ENCODE measurements at places on chromosomes 13 and 19.

DNA sequence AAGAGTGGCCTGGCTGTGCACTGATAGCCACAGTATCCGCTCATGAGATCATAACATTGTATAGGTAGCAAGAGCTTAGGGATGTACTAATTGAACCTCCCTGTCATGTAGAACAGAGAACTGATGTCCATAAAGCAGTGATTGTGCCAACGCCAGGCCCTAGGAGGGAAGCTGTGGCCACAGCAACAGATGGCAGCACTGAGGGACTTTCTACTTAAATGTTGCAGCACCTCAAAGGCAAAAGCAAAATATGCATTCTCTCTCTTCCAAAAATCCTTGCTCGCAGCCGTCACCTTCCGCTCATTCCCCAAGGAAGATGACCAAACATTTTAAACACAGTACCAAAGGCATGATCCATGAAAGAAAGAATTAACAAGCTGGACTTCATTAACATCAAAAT lies 32.3 kb downstream of the COL4A1 start:
- no peak for DNase-seq

- DNase-seq, result no peak
Observed at GRCh38 chr13:50729177-50729576, 114.3 kb downstream of the DLEU7 start.

DNA sequence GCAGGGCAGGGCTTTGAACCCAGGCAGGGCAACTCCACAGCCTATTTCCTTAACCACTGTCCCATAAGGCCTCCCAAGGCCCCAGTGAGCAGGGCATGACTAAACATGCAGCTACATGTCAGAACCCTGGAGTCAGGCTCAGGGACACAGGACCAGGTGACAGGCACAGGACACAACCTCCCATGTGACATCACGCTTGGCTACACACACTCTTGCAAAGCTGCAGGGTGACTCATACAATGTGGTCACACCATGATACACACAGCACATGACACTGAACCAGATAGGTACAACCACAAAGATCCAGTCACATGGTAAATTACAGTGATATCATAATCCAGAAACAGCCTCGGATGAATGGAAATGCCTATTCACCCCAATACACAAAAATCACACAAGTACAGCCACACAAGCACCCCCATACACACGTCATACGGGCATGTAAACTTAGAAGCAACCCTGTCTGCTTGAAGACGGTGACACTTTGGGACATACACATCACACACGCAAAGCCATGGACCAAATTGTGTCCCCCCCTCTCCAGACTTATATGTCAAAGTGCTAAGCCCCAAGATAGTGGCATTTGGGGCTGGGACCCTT lies 14.5 kb downstream of the KLK4 start:
- DNase-seq, result peak; percentile 81

DNA sequence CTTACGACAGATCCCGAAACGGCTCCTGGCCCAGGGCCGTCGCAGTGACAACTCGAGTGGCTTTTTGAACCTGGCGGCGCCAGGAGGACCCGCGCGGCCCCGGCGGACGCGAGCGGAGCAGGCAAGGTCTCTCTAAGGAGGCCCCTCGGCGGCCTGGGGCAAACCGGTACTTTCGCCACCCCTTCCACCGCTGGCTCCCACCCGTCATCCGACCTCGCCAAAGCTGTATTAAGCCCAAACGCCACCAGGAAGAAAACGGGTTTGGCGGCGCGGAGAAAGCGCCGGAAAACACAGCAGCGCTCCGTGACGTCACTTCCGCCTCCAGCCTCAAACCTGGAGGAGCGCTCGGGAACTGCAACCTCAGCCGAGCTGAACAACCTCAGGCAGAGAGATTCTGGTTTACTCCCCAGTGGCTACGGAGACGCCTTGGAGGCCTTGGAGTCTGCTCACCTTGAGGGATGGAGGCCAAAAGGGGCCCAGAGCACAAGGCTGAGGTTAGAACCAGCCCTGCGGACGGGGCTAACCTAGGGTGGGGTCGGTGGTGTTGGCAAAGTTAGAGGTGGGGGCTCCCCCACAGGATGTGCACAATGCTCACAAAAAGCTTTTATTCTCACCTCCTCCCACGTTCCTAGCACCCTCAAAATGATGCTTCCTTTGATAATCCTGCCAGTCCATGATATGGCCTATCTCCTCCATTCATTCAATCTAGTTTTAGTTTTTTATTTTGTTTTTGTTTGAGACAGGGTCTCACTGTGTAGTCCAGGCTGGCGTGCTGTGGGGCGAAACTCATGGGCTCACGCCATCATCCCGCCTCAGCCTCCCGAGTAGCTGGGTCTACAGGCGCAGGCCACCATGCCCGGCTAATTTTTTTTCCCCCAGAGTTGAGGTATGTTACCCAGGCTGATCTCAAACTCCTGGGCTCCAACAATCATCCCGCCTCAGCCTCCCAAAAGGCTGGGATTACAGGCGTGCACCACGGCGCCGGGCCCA lies at the start of gene ZNF266:
Gene ZNF266, minus strand, starts transcription at position 295 of the 990 bp plus-strand sequence. CDS start 15,484 bp downstream, outside the sequence.
- DNase-seq, result peak; percentile 85

DNA sequence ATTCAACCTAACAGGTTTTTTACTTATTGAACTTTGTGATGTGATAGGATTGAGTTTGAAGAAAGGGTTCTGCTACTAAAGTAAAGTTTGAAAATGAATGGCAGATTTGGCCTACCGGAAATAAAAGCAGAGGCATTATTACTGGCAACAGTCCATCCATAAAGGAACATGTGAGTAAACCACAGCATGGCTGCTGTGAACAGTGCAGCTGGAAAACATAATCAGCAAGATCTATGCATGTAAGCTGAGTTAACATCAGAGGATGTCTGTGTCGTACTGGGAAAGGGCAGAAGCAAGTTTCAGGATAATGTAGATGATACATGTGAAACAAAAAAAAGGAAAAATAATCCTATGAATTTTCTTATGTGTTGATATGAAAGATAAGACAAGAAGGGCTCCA lies 87.6 kb downstream of the CYSLTR2 start:
- no peak for DNase-seq

- DNase-seq, result no peak
Observed at GRCh38 chr19:2774953-2775555, 8.0 kb downstream of the SGTA start.

DNA sequence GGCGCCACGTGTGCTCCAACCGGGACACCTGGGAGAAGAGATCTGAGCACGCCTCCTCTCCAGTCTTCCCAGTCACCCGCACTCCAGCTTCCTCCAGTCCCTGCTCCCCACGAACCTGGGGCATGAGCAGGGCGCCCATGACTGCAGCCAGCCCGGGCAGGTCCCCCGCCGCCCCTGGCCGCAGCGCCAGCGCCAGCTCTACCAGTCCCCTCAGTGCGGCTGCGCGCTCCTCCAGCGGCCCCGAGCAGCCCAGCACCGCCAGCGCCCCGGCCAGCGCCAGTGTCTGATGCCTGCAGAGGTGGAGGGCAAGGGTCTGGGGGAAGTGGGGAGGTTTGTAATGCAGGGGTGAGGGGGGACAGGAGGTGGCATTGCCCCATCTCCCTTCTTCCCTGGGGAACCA lies 13.1 kb downstream of the SH2D3A start:
- DNase-seq, result no peak

- DNase-seq, result peak; percentile 37
Observed at GRCh38 chr19:35596366-35596999, 10.5 kb downstream of the PMIS2 start.

DNA sequence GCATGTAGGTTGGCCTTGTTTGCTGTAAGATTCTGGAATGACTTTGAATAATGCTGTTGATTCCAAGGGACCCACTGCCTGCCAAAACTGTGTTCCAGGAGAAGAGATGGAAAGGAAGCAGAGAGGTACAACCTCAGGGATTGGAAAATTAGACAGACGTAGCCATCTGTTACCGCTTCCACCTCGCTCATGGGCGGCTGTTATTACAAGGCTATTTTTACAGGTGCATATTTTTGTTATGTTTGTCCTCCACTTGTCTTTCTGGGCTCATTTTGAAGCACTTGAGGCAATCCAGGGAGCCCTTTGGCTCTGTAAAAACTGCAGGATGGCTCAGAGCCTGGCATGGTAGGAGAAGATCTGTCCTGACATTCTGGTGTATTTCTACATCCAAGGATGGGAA lies 276.4 kb upstream of the TMTC4 start:
- DNase-seq, result no peak

DNA sequence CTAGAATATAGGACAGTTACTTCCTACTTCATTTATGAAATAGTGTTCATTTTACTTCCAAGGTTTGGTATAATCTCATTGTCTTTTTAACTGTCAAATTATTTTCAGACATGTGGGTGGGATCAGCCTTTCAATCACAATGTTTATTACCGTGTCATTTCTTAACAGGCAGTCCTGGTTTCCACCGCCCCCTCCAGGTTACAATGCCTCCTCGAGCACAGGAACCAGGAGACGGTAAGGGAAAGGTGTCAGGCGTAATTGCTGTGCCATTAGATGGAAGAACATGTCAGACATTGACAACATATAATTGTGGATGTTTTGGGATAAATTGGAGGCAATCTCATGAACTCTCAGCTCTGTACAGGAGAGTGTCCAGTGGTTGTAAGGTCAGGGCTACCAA lies 36.5 kb downstream of the SCEL start:
- DNase-seq, result no peak

- DNase-seq, result no peak
Observed at GRCh38 chr19:10521461-10522171, 4.4 kb upstream of the S1PR5 start.

DNA sequence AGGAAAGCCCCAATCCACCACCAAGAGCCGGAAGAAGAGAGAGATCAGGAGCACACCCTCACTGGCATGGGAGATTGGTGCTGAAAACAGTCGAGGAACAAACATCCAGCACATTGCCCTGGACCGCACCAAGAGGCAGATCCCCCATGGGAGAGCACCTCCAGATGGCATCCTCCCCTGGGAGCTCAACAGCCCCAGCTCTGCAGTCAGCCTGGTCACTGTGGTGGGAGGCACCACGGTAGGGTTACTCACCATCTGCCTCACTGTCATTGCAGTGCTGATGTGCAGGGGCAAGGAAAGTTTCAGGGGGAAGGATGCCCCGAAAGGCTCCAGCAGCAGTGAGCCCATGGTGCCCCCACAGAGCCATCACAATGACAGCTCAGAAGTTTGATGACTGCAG lies 110.2 kb downstream of the STOML3 start:
- no peak for DNase-seq

GRCh38 chr13:100235311-100235901 lies 146.5 kb downstream of the PCCA start:
- peak; percentile 39 for DNase-seq

- no peak for DNase-seq
Observed at GRCh38 chr13:32663660-32664059, 77.4 kb downstream of the PDS5B start.

DNA sequence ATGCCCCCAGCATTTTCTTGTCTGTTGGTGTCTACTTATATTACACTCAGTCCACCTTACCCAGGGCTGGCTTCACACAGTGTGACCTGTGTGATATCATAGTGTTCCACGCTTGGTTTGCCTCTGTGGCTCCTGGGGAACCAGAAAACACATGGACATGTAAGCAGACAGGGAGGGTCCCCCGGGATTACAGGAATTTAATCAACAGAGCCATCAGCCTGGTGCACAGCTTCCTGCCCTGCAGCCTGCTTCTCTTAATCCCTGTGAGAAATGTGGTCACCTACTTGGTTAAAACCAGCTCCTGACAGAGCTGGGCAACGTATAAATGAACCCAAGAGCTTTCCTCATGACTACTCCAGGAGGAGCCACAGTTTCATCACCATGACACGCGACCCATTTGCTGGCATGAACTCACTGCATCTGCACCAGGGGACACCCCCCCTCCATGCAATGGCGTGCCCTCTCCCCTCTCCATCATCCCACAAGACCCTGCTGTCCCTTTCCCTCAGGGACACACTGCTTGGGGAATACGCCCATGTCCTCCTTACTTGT lies 152.1 kb downstream of the UQCRFS1 start:
- DNase-seq, result no peak

DNA sequence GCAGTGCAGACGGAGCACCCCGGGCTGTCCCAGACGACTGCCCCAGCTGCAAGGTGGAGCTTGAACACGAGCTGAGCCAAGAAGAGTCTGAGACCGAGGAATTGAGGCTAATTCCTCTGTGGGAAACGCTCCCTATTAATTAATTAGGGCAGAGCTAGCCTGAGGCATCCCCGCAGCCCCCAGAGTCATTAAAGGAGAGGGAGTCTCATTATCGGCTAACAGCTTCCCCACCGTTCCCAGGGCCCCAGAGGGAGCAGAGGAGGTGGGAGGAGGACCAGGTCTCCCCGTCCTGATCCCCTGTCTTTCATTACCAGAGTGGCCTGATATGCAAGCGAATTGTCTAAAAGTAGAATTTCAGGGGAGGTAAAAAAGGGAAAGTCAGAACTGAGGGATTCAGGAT lies 13.1 kb upstream of the SLC1A6 start:
- no peak for DNase-seq

- no peak for DNase-seq
Observed at GRCh38 chr13:97100821-97101220, 106.5 kb upstream of the OXGR1 start.

DNA sequence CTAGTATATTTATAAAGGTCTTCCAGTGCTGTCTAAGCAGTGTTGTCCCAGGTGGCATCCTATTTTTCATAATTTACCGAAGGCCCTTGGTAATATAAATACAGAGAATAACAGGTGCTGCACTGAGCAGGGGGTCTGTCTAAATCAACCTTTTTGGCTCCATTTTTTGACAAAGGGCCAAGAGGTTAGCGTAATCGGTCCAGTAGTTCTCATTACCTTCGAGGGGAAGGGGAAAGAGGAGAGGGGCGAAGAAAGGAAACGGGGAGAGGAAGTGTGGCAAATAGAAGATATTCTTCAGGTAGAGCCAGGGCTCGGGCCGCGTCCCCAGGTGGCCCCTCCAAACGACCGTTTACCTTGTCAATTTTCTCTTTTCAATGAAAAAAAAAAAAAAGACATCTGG lies 749 bp upstream of the PAN3 start:
- no peak for DNase-seq

DNA sequence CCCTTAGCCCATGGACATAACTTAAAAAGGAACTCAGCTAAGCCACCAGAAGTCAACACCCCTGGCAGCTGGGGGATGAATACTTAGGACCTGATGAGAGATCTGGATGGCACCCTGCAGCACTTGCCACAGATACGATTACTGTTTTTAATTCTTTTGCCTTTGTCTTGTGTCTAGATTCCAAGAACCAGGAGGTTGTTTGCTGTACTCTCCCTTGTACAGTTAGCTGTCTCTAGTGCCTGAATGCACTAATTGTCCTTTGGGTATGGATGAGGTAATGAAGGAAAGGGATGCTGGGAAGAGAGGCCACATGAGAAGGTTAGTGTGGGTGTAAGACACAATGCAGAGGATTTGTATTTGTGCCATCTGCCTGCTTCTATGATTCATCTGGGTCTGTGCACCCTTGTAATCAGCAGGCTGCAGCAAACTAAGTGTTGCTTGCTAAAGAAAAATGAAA lies 385.8 kb downstream of the KCNRG start:
- peak; percentile 67 for DNase-seq

- DNase-seq, result no peak
Observed at GRCh38 chr13:106859533-106859904, 291.6 kb upstream of the ARGLU1 start.

- no peak for DNase-seq
Observed at GRCh38 chr19:38135150-38135998, 88.6 kb downstream of the DPF1 start.

Measured in HT1080 (cell line).